ENCODE measurements at places on chromosomes 16 and 17.

DNA sequence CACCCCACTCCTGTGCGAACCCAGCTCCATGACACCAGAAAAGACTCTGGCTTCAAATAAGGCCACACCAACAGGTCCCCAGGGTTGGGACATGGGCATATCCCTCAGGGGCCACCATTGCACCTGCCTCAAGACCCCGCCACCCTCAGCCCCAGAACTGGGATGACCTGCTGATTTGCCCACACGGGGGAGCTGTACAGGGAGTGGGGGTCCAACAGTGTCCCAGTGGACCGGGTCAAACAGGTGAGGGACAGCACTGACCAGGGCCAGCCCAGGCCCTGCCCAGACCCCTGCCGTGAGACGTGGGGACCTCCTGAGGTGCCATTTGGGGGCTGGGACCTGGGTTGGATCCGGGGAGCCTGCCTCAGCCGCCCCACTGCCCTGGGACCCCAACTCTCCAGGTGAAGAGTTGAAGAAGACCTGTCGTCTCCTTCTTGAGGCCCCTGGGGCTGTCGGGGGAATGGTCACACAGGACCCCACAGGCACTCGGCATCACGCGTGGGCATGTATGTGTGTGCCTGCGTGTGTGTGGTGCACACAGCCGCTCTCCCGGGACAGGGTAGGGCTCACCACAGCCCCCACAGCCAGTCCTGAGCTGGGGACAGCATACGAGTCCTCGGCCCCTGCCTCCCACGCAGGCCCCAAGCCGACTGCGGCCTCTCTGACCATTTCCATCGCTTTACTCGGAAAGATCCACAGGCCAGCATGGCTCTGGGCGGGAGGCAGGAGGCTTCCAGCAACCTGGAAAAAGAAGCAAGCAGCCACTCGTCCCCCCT is 34.2 kb upstream of the ZNF469 start:
- DNase-seq = no peak

DNA sequence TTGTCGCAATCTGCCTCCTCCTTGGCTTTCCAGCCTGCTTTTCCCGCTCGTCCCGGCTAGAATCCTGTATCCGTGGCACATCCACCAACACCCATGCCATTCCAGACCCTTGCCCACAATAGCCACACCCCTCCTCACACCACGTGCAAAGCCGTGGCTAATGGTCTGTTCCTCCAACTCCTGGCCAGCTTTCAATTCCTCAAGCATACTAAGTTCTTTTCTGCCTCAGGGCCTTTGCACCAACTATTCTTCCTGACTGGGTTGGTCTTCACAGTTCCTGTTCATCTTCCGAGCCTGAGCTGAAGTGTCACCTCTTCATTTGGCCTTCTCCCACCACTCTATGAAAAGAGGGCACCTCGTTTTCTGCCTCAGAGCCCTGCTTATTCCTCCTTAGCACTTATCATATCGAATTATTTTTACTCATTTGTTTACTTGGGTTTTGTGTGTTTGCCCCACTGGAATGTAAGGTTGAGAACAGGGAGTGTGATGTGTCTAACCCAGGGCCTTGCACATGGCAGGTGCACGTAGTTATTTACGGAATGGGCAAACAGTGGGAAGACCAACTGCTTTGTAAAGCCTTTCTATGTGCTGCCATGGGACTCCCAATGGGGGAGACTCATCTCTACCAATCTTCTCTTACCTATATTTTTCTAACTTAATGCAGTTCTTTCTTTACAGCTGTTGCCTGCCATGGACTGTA is 69.0 kb downstream of the CDK5R1 start:
- no peak for DNase-seq

- DNase-seq = no peak
These were observed 36.4 kb upstream of the ARHGAP17 start for GRCh38 chr16:25051406-25052150.

DNA sequence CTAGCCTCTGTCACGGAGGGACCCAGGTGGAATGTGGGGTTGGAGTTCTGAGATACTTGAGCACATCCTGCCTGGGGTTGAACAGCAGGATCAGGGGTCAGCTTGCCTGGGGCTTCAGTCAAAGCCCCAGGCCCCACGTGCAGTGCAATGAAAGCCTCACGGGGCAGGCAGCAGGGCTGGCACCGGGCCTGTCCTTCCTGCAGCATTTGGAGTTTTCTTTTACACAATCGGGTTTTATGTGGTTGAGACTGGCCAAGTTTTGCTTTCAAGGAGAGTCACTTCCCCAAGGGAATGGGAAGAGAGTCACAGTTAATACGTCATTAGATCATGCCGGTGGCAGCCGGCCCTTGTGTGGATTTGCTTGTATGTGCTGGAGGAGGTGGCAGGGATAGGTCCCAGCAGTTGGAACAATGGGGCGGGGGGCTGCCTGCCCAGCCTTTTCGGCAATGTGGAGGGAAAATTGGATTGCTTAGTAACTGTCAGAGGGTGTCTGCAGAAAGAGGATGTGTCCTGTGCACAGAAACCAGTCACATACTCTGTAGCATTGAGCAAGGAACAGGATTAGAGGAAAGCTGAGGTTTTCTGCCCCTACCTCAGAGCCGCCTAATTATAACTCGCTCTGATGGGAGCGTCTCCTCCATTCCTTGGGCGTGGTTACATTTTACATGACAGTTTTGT is 4.5 kb downstream of the RMI2 start:
- no peak for DNase-seq

- DNase-seq = no peak
These were observed 3.3 kb upstream of the RNF112 start for GRCh38 chr17:19407601-19408345.

GRCh38 chr16:51816929-51817328 is 665.9 kb upstream of the SALL1 start:
- no peak for DNase-seq

GRCh38 chr16:6265968-6266367 is 1066.7 kb upstream of the RBFOX1 start:
- no peak for DNase-seq

DNA sequence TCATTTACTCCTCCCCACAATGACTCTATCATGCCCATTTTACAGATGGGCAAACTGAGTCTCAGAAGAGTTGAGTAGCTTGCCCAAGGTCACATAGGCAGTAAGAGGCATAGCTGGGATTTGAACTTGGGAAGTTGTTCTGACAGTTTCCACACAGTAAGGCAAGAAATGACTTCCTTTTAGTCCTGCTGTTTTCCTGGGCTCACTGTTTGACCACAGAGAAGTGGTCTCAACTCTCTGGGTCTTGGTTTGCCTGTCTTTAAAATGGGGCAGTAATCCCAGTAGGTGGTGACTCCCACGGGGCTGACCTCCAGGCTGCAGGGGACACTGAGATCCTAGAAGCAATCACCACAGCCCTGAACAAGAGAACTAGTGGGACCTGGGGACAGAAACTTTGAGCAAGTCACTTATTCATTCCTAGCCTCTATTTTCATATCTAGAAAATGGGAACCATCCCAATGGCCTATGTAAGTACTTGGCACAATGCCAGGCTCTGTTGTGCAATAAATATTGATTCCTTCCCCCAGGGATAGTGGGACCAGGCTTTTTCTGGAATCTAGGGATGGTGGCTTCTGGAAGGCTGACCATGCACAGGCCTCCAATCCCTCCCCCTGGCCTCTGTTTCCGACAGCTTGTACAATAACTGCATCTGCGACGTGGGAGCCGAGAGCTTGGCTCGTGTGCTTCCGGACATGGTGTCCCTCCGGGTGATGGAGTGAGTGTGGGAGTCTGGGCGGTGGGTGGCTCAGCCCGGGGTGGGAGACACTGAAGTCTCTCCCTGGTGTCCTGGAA is 20.5 kb downstream of the DEXI start:
- DNase-seq = no peak

GRCh38 chr16:2810651-2811050 is 6.4 kb upstream of the PRSS21 start:
- DNase-seq = no peak

GRCh38 chr16:35746281-35746962 is 2287.0 kb downstream of the TP53TG3F start:
- no peak for DNase-seq

Data from activated naive CD4-positive, alpha-beta T cell (primary cell).